ENCODE measurements at places on chromosomes 7 and 10. TPM values are rescaled to one million over a fixed set of nuclear protein-coding genes. Genes with fewer than 3 reads are reported as not detected.

- no peak for DNase-seq
These were observed 5.1 kb upstream of the ITGB1 start for GRCh38 chr10:32963096-32963495.

CTAGE15 gene
- not detected for total RNA-seq

TSPAN15 gene
- total RNA-seq, result 6.8 TPM

- no peak for DNase-seq
These were observed 20.4 kb downstream of the PTPRN2 start for GRCh38 chr7:158567153-158567603.

LRMDA gene
- total RNA-seq, result 18.7 TPM

DNA sequence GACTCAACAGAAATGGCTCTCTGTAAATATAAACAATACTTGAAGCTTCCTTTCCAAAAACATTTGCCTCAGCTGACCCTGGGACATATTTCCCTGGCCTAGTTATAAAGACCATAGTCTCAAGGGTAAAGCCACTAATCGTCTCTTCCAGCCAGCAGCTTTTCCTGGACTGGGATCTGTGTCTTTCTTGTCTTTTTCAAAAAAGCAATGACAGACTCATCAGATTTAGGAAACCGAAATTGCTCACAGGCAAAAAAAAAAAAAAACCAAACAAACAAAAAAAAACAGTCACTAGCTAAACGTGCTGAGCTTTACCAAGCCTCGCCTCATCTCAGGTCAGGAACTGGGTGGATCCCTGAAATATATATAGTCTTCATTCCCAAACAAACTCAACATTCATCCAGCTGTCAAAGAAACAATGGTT, 23.5 kb downstream of the STN1 start:
- no peak for DNase-seq

GRCh38 chr7:15214976-15215375, 312.4 kb upstream of the DGKB start:
- no peak for DNase-seq

TMEM130 gene
- not detected for total RNA-seq

GRCh38 chr7:123209786-123210185, 10.0 kb upstream of the SLC13A1 start:
- DNase-seq, result no peak

KNDC1 gene
- total RNA-seq, result 0.11 TPM
